ENCODE measurements at places on chromosomes 11 and 22.

DNA sequence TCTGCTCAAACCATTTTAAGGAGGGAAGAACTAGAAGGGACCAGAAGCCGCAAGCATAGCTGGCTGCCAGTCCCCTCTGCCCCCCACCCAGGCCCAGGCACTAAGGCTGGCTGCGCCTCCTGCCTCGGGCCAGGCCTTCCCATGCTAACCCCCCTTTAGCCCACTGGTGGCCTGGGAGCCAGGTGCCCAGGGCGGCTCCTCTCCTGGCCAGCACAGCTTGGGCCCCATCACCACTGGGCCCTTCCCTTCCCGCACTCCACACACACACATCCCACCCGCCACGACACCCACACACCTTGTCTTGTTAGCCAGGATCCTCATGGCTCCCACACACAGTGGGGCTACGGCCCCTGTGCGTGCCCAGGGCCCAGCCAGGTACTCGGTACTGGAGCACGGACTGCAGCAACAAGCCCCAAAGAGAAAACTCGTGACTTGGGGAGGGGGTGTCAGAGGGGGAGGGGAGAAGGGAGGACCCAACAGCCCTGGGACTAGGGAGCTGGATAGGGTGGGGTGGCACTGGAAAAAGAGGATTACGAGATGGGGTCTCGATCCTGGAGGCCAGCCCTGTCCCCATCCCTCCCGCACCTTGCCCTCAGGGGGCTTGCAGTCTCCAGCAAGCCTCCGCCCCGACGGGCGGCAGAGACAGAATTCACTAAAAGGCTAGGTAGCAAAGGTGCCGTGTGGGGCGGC is 16.0 kb downstream of the BCL9L start:
- no peaks in the 10 kb centered on the region for H3K4me1 ChIP-seq
- H3K36me3 ChIP-seq = peaks cover 3% of the 10 kb centered on the region
- no peaks in the 10 kb centered on the region for H3K27me3 ChIP-seq

GRCh38 chr11:33949252-33949913 is 57.5 kb upstream of the LMO2 start:
- no peak for DNase-seq
- H3K4me3 ChIP-seq = no peak overlapping the region
- no peaks in the 10 kb centered on the region for H3K36me3 ChIP-seq
- no peak overlapping the region for H3K27ac ChIP-seq
- H3K27me3 ChIP-seq = no peaks in the 10 kb centered on the region

GRCh38 chr11:65210748-65211147 is 29.0 kb downstream of the CAPN1 start:
- H3K4me3 ChIP-seq = no peak overlapping the region
- DNase-seq = peak; percentile 70
- no peak overlapping the region for H3K27ac ChIP-seq
- H3K4me1 ChIP-seq = no peaks in the 10 kb centered on the region
- H3K36me3 ChIP-seq = peaks cover 21% of the 10 kb centered on the region
- H3K27me3 ChIP-seq = no peaks in the 10 kb centered on the region

DNA sequence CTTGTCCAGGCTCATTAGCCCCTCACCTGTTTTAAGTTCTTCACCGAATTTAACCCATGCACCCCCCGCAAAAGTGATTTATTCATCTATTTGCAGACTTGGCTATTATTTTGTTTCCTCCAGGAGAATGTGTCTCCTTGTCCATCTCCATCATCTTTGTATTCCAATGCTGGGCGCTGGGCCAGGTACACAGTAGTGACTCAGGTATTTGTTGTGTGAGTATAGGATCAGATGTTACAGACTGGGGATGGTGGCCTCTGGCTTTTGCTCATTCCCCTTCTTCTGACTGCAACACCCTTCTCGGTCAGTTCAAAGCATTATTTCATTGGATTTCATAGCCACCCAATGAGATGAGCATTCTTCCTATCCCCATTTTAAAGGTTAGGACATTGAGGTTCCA is 408.2 kb downstream of the MN1 start:
- H3K27ac ChIP-seq = no peak overlapping the region
- H3K36me3 ChIP-seq = no peaks in the 10 kb centered on the region
- no peaks in the 10 kb centered on the region for H3K4me1 ChIP-seq

- no peak overlapping the region for H3K27ac ChIP-seq
- H3K4me1 ChIP-seq = no peaks in the 10 kb centered on the region
- H3K27me3 ChIP-seq = no peaks in the 10 kb centered on the region
- no peaks in the 10 kb centered on the region for H3K36me3 ChIP-seq
- H3K4me3 ChIP-seq = no peak overlapping the region
These were observed 524.6 kb upstream of the LRRC4C start for GRCh38 chr11:41984023-41984422.

- no peak overlapping the region for H3K27ac ChIP-seq
- no peaks in the 10 kb centered on the region for H3K4me1 ChIP-seq
These were observed 9.4 kb downstream of the TMPRSS13 start for GRCh38 chr11:117919781-117920221.

DNA sequence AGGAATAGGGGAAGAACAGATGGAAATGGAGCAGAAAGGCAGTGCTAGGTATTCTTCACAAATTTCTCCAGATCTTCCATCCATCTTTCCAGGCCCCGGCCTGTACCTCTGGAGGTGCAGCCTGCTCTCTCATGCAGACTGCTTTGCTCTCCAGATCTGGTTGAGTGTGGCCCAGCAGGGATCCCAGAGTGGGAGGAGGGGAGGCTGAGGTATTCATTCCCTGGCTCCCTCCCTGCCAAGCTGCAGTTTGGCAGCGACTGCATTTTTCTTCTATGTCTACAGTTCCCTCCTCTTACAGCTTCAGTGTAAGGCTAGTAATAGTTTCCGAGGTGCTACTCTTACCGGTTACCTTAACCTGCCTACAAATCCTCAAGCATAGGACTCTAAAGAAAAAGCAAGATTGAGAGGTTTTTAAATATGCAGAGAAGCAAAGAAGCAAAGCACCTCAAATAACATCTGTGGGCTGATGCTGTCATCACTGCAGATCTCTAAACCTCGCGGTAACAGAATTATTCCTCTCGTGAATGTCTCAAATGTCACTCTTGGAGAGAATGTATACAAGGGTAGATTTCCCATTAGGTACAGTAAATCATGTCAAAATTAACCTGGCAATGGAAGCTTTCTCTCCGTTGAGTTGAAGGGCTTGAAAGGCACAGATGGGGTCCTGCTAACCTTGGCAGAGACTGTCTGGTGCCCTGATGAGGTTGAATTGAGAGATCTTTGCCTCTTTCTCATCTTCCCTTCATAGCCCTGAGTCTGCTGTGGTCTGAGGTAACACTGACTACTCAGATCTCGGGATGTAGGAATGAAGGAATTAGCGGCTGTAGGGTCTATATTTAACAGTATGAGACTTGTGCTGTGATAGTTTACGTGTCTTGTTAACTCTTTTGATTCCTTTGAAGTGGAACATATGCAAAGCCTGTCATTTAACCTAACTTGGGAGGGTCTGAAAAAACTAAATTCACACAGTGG is 297.9 kb upstream of the C11orf87 start:
- H3K36me3 ChIP-seq = no peaks in the 10 kb centered on the region
- DNase-seq = no peak
- no peaks in the 10 kb centered on the region for H3K27me3 ChIP-seq
- H3K27ac ChIP-seq = no peak overlapping the region
- H3K4me1 ChIP-seq = no peaks in the 10 kb centered on the region
- no peak overlapping the region for H3K4me3 ChIP-seq

DNA sequence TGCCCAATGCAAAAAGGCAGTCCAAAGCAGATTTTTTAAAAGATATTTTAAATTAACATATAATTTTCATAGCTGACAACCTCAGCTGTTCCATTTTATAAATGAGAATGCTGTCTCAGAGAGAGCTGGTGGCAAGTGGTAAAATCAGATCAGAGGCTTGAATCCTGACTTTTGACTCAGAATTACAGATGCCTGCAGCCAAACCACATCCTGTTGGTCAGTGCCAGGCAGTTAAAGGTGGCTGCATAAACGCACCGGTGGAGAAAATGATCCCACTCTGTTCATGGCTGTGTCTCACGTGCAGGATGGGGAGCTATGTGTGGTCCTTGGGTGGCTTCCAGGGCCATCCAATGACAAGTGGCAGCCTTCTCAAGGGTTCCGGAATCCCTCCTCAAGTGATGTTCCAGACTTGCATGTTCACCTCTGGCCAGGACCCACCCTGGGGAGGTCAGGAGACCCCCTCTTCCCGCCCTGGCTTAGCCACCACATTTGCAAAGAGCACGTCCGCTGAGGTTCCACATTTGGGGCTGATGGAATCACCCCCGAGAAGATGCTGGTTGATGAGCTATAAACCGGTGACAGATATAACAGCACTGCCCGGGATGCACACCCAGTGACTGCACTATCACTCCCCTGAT is 155.5 kb downstream of the SHANK2 start:
- no peak overlapping the region for H3K27ac ChIP-seq
- no peak overlapping the region for H3K4me3 ChIP-seq
- no peak for DNase-seq

DNA sequence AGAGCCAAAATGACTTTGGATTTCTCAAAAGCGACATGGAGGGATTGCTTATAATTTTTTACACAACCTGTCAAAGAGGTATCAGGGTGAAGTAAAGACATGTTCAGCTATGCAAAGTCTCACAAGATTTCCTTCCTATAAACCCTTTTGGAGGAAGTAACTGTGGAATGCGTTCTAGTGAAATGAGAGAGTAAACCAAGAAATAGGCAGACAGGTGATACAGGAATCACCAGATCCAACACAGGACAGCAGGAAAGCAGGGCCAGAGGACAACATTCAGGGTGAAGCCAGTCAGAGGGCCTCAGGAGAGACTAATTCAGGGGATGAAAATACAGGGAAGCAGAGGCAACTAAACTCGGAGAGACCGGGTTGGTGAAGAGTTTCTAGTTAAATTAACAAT is 90.4 kb upstream of the MTNR1B start:
- no peak overlapping the region for H3K4me3 ChIP-seq
- no peaks in the 10 kb centered on the region for H3K27me3 ChIP-seq
- H3K27ac ChIP-seq = no peak overlapping the region

DNA sequence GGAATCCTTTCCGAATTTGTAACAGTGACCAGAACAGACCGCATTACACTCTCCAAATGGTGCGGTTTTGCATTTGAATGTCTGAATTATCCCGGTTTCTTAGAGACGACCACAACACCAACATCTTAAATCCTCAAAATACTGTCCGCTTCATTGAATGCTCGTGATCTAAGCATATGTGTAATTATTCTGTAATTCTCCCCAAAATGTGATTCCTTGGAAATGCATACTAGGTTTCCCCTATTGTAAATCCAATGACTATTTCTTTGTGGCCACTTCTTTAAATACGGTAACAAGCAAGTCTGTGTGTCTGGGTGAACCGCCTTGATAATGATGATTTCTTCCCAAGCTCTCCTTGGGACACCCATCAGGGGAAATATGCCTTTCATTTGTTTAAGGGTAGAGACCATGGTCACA is 87.3 kb upstream of the DBX1 start:
- H3K4me1 ChIP-seq = no peaks in the 10 kb centered on the region
- no peak overlapping the region for H3K27ac ChIP-seq
- no peak for DNase-seq
- no peaks in the 10 kb centered on the region for H3K36me3 ChIP-seq
- H3K4me3 ChIP-seq = no peak overlapping the region

GRCh38 chr11:19849947-19850593 is 137.4 kb downstream of the NAV2 start:
- no peak overlapping the region for H3K4me3 ChIP-seq
- no peaks in the 10 kb centered on the region for H3K36me3 ChIP-seq
- H3K27me3 ChIP-seq = no peaks in the 10 kb centered on the region
- H3K4me1 ChIP-seq = no peaks in the 10 kb centered on the region
- no peak for DNase-seq
- H3K27ac ChIP-seq = no peak overlapping the region

DNA sequence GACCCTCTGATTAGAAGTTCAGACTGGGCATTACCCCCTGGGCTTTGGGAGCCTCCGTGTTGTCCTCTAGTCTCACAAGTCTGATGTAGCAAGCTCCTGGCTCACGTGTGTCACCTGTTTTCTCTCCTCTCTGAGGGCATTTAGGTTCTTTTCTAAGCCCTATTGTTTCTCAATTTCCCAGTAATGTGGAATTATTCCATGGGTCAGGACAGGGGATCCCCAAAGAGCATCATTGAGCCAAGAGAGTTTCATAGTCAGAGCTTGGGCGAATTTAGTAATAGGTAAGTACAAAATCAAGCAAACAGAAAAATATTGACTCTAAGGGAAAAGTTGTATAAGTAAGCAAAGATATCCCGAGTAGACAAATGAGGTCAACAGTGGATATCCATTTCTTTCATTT is 57.3 kb downstream of the PPP6R2 start:
- H3K4me3 ChIP-seq = no peak overlapping the region
- peaks cover 3% of the 10 kb centered on the region for H3K36me3 ChIP-seq
- H3K4me1 ChIP-seq = peaks cover 81% of the 10 kb centered on the region

GRCh38 chr11:76802621-76803020 is 19.5 kb downstream of the TSKU start:
- H3K27me3 ChIP-seq = no peaks in the 10 kb centered on the region
- no peaks in the 10 kb centered on the region for H3K36me3 ChIP-seq
- H3K4me1 ChIP-seq = peaks cover 50% of the 10 kb centered on the region
- no peak for DNase-seq

GRCh38 chr22:21933910-21934309 is 18.7 kb downstream of the PPM1F start:
- H3K4me1 ChIP-seq = peaks cover 3% of the 10 kb centered on the region
- H3K4me3 ChIP-seq = no peak overlapping the region
- H3K36me3 ChIP-seq = peaks cover 36% of the 10 kb centered on the region
- no peak for DNase-seq

GRCh38 chr11:69841859-69842698 is 22.9 kb upstream of the FGF3 start:
- H3K27ac ChIP-seq = no peak overlapping the region
- no peak overlapping the region for H3K4me3 ChIP-seq
- no peaks in the 10 kb centered on the region for H3K4me1 ChIP-seq
- H3K36me3 ChIP-seq = no peaks in the 10 kb centered on the region
- no peaks in the 10 kb centered on the region for H3K27me3 ChIP-seq

GRCh38 chr11:117490911-117491310 is 163.3 kb downstream of the CEP164 start:
- no peak overlapping the region for H3K27ac ChIP-seq
- H3K27me3 ChIP-seq = no peaks in the 10 kb centered on the region
- no peaks in the 10 kb centered on the region for H3K36me3 ChIP-seq
- no peaks in the 10 kb centered on the region for H3K4me1 ChIP-seq

- H3K4me1 ChIP-seq = peaks cover 5% of the 10 kb centered on the region
- no peak overlapping the region for H3K4me3 ChIP-seq
- no peaks in the 10 kb centered on the region for H3K27me3 ChIP-seq
- no peaks in the 10 kb centered on the region for H3K36me3 ChIP-seq
These were observed 28.8 kb downstream of the DKK3 start for GRCh38 chr11:11979488-11980117.

DNA sequence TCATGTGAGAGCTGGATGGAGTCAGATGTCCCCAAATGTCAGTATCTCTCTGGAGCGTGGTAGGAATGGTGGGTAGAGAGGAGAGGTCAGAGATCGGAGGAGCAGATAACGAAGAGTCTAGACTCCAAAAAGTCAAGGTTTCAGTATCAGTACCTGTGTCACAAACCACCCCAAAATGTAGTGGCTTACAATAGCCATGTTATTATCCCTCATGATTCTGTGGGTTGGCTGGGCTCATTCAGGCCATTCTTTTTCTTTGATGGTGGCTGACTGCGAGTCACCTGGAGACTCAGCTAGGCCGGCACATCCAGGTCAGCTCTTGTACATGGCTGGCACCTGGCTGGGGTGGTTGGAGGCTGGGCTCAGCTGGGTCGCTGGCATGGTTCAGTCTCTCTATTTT is 7.3 kb upstream of the SSTR3 start:
- no peak for DNase-seq
- H3K36me3 ChIP-seq = no peaks in the 10 kb centered on the region
- no peaks in the 10 kb centered on the region for H3K27me3 ChIP-seq
